Aorta (tissue), 5 donors: ENCODE measurements at places on chromosomes 1 and 21.

DNA sequence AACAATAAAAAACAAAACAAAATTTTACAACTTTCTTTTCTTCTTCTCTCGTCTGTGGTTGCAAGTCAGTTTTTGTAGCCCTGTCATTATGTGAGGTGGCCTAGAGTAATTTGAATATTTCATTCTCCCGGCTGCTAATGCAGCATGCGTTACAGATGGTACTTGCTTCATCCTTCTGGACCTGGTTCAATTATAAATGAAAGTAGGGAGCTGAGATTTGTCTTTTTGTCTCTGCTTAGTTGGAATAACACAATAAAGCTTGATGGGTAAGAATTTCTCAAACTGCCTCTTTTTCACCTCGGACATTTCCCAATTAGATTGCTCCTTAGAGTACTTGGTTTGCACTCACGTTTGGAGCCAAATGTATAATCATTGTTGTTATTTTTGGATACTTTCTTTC is 201.6 kb downstream of the PBX1 start:
- DNase-seq: no peak

DNA sequence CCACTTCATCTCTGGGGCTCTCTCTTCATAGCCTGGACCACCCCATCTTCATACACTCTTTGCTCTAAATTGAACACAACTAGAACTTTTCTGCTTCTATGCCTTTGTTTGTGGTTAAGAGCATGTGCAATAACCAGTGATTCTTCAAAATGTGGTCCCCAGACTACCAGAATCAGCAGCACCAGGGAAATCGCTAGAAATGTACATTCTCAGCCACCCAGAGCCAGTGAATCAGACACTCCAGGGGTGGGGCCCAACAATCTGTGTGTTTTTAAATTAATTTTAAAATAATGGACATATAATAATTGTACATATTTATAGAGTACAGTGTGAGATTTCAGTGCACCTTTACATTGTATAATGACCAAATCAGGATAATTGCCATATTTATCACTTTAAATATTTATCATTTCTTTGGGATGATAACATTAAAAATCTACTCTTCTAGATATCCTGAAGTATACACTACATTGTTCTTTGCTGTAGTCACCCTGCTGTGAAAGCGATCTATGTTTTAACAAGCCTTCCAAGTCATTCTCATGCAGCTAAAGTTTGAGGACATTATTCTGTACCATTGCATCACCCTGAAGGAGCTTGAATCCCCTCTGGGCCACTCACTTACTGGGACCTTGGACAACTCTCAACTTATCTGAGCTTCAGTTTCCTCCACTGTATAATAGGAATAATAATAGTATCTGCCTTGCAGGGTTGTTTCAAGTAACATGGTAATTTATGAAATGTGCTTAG is 10.8 kb downstream of the GRHL3 start:
- no peak for DNase-seq

- no peak for DNase-seq
Measured at GRCh38 chr1:224253721-224254120, 70.7 kb downstream of the DEGS1 start.

DNA sequence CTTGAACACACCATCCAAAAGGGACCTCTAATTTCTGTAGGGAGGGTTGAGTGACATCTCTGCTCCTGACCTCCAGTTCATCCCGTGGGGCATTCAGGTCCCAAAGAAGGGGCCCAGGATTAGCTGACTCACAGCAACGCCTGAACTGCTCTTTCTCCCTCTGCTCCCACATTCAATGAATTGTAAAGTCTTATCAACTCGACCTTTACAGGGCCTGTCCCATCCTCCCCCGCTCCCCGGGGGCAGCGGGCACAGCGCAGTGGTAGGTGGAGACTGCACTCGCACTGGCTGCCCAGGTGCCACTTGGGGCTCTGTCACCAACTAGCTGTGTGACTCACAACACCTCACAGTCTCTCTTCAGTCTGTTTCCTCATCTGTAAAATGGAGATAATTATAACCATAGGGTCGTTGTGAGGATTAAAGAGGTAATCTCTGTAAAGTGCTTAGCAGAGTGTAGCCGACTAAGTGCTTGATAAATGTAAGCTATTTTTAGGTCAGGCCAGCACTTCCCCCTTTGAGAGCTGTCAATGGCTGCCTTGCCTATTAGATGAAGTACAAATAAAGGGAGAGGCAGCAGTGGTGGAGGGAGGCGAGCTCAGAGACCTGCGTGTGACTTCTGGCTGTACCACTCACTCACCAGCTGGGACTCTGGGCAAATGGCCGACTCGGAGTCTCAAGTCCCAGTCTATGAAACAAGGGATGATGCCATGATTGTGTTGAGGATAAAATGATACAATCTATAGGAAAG is 637 bp upstream of the MYBPHL start:
- no peak for DNase-seq

GRCh38 chr1:169186106-169186505 is 79.6 kb downstream of the ATP1B1 start:
- DNase-seq: no peak

- DNase-seq: no peak
Measured at GRCh38 chr1:231334079-231334666, 3.5 kb downstream of the EXOC8 start.

GRCh38 chr1:112061901-112062320 is 72.4 kb upstream of the KCND3 start:
- DNase-seq: no peak

DNA sequence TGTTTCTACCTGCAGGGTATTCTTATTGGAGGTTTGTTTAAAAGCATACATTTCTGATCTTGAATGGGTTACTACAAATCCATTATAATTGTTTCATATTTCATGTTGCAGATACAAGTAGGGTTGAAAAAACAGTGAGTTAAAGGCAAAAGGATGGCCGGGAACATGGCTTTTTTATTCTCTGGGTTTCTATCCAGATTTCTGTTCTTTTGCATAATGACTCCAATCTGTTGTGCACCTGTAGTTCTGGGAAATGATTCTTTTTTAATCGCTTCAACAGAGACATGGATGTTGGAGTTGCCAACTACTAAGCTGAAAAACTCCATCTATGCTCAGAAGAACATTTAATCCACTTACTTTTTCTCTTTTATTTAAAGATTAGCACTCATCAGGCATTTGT is 2.7 kb upstream of the ADAMTS1 start:
- DNase-seq: no peak

GRCh38 chr21:39124681-39125251 is 58.5 kb downstream of the PSMG1 start:
- DNase-seq: no peak

DNA sequence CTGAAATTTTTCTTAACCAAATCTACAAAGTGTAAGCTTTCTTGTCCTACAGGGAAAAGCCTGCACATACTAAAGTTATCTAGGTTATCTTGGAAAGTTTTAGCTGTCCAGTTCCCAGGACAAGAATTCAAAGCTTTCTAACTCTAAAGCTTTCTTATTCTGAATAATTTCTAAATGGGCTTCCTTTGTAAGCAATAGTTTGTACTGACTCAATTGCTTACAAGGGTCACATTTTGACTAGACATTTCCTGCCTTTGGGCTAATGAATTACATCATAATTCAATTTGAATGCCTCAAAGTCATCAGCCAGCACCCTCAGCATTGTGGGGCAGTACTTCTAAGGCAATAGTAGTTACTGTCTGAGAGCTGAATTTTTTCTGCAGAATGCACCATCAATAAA is 223.0 kb downstream of the LTN1 start:
- no peak for DNase-seq

GRCh38 chr1:233293556-233294446 is 1.7 kb downstream of the PCNX2 start:
- no peak for DNase-seq

- DNase-seq: no peak
Measured at GRCh38 chr1:11924334-11925195, 1.7 kb downstream of the KIAA2013 start.

DNA sequence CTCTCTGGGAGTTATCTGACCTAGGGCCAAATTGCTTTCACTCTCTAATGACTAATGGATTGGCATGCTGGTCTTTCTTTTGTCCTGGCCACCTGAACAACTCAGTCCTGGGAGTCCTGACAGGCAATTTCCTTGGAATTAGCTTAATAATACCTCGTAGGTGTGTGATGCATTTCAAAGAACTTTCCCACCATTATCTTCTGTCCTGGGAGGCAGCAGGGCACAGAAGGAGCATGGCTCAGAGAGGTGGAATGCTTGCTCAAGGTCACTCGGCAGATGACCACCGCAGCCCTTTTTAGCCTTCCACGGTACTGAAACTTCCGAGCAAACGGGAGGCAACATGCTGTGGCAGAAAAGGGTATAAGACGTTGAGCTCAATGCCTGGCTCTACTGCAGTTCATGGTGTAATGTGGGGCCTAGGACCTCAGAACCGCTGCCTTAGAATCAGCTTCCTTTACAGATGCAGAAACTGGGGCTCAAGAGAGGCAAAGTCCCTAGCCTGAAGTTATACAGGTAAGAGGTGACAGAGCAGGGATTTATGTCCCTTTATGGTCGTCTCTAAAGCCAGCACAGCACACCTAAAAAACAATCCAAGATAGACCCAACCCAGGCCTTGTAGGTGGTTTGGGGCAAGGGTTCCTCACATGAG is 3.2 kb downstream of the ID3 start:
- DNase-seq: peak; percentile 78

DNA sequence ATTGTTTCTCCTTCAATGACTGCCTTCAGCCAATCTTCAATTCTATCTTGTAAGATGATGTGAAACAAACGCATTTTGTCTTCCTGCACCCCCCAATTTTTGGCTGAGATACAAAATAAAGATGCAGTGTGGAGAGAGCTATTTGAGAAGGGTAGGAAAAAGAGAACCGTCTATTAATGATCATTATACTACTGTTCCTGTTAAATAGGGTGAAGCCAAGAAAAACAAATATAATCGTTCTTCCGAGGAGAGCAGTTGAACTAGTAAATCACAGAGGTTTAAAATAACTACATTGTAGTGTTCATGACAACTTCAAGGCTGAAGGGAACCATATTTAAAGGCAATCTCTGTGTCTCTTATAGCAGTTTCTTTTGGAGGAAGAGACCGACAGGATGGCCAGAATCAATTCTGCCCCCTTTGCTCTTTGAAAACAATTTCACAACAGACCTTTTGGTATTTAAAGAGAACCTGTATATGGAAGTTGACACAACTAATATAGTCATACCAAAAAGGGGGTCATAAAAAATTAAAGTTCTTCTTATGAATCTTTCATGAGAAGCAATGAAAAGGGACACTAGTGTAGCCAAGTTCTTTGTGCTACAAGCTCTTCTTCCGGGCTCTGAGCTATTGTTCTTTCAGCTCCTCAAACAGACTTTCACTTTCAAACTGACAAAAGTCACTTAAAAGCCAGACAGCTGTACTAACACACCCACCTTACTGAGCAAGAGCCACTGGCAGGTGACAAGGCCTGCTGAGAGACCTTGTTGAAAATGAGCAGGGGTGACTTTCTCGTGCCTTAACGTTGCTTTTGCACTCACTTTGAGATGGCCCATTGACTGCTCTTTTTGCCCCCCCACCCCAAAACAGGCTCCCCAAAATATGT is 30.9 kb downstream of the PROX1 start:
- DNase-seq: no peak

DNA sequence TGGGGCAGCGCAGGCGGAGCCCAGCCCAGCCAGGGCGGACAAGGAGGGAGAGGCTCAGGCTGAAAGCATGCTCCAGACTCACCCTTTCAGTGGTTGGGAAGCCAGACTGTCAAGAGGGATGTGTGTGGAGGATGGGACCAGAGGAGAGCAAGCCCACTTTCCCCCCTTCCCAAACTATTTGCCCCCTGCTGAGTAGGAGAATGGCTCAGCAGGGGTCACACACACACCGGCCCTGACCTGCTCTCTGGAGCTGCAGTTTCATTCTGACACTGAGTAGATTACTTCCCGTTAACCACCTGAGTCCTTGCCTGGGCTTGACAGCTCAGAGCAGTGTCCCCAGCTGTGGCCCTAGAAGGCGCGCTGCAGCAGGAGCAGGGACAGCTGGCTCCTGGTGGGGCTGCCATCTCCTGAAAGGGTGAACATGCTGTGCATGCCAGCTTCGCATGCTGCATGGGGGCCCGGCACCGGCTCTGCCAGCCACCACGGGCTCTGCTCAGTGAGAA is 51.6 kb upstream of the CNTN2 start:
- DNase-seq: no peak

- DNase-seq: no peak
Measured at GRCh38 chr1:205041001-205041715, 1.9 kb upstream of the CNTN2 start.

GRCh38 chr1:31259746-31260145 is 20.1 kb upstream of the NKAIN1 start:
- no peak for DNase-seq

DNA sequence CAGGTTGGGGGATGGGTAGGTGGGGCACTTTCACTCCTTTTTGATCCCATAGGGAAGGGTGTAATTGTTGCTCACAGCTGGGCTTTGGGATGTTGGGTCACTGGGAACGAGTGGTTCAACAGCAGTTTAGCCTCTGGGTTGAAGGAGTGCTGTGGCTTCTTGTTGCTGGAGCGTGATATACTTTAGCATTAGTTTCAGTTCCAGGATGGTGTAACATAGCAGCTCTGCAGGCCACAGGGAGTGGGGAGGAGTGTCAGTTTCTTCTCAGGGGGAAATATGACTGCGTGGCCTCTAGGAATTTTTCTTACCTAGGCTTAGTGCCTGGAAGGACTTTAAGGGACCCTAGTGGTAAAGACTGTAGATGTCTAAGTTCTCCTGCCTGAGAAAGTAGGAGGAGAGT is 1105.3 kb upstream of the TMPRSS15 start:
- DNase-seq: no peak

- DNase-seq: no peak
Measured at GRCh38 chr1:165854101-165854845, 26.9 kb downstream of the UCK2 start.

DNA sequence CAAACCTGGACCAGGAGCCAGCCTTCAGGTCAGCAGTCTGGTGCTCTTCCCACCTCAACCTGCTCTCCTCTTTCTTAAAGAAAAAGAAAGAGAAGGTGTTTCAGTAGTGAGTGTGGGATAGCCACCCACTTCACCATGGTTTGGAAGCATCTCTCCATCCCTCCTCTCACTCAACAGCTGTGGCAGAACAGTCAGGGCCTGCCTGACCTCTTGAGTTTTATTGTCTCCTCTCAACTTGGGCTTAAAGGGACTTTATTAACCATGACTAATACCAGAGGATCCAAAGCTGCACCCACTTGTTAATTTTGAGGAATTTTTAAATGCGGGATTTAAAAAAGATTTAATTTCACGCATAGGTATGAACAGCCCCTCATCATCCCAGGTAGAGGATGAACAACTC is 570 bp upstream of the VASH2 start:
- no peak for DNase-seq

GRCh38 chr1:3217181-3217641 is 148.2 kb downstream of the PRDM16 start:
- DNase-seq: no peak

DNA sequence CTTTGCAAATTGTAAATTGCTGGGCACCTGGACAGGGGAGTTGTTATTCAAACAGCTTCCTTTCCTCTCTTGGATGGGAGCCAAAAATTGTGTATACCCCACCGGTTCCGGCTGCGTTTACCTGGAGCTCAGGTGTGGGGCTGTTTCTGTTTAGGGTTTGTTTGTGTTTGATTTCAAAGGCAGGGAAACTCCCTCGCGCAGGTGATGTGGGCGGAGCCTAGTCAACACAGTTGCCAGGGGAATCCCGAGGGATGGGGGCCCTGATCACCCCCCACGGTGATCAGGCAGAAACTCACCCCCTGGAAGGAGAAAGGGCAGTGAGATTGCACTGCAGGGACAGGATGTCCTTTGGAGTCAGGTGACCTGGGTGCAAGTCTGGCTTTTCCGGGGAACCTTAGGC is 28.3 kb downstream of the CDCP2 start:
- DNase-seq: no peak
